ENCODE measurements at places on chromosomes 4 and X.

DNA sequence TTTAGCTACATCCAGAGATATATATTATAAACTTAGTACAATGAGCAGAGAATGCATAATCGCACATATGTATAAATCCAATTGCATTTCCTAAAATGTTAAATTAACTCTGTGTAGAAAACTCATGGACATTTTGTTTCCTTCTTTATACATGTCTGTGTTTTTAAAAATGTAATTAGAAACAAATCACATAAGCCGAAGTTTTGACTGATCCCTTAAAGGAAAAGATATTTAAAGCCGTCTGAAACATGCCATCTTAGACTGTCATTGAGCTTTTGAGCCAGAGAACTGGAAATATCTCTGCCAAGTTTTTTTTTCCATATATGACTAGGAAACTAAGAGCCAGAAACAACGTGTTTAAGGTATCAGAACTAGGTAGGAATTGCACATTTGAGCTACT lies 107.0 kb downstream of the ARAP2 start:
- no peak for DNase-seq

DNA sequence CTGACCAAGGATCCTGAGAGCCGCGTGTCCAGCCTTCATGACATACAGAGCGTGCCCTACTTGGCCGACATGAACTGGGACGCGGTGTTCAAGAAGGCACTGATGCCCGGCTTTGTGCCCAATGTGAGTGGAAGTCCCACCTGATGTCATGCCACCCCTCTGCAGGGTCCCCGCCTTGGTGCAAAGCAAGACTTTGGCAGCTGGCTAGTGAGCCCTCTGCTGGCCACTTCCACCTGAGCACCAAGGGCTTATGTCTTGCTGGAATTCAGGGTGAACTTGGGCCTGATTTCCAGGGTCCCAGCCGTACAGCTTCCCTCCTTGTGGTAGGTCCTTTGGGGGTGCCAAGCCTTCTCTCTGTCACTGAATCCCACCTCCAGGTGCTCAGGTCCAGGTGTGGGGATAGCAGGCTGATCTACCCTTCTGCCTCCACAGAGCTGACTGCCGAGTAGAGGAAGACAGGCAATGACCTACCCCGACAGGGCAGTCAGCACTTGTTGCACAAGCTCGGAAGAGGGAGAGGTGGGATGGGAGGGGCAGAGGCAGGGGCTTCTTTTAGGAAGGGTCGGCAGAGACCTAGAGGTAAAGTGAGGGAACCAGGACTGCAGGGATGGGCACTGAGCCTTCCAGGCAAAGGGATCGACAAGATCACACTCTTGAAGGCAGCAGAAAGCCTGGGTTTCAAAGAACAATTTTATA lies 248.1 kb downstream of the EVC2 start:
- peak; percentile 57 for DNase-seq

GRCh38 chrX:154515966-154516655 lies at the start of gene FAM3A:
Gene FAM3A, minus strand, starts transcription at chrX:154516232. Its CDS starts 460 bp downstream, at chrX:154515772.
- DNase-seq: peak; percentile 90

GRCh38 chrX:110241816-110242215 lies 76.1 kb downstream of the AMMECR1 start:
- no peak for DNase-seq

GRCh38 chrX:131762802-131763234 lies 218.9 kb downstream of the OR13H1 start:
- no peak for DNase-seq

- DNase-seq: no peak
Measured at GRCh38 chr4:14608630-14609029, 393.7 kb upstream of the CPEB2 start.

DNA sequence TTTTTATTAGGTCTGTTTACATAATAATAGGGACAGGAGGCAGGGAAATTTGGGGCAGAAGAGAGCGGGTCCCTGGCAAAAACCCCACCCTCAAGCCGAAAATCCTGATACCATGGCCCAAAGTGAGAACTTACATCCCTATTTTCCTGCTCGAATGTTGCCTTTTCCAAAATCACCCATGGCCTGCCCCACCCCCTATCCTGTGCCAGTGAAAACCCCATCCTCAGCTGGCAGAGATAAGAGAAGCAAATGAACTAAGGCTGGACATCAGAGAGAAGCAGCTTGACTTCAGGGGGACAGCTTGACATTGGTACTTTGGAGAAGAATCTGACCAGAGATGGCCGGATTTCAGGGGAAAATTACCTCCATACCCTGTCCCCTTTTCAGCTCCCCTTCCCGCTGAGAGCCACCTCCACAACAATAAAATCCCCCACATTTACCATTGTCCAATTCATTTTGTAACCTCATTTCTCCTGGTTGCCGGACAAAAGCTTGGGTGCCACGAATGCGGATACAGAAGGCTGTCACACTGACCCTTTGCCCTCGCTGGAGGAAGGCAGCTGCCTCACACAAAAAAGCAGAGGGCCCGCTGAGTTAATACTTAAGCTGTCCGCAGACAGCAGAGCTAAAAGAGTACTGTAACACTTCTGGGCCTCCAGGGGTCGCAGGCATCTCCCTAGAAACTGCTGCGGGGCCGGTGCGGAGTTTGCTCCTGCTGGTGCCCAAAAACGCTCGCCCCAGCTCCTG lies 196.2 kb downstream of the SNCA start:
- peak; percentile 62 for DNase-seq

GRCh38 chr4:176277162-176277904 lies 8.3 kb upstream of the ASB5 start:
- DNase-seq: peak; percentile 65

DNA sequence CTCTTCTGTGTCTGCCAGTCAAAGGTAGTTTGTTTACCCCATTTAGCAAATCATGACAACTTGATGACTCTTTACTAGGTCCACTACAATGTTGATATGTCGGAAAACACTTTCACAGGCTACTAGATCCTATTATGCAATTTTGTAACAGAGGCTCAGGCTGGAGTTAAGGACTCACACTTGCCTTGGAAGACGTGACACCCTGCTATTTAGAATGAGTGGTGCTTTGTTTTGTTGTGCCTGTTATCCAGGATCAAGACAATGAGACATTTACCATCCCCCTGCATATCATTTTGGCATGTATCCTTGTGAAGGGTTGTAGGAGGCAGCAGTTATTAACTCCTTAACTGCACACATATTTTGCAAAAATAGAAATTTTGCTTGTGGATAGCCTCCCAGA lies 263.7 kb downstream of the IL1RAPL1 start:
- DNase-seq: no peak

DNA sequence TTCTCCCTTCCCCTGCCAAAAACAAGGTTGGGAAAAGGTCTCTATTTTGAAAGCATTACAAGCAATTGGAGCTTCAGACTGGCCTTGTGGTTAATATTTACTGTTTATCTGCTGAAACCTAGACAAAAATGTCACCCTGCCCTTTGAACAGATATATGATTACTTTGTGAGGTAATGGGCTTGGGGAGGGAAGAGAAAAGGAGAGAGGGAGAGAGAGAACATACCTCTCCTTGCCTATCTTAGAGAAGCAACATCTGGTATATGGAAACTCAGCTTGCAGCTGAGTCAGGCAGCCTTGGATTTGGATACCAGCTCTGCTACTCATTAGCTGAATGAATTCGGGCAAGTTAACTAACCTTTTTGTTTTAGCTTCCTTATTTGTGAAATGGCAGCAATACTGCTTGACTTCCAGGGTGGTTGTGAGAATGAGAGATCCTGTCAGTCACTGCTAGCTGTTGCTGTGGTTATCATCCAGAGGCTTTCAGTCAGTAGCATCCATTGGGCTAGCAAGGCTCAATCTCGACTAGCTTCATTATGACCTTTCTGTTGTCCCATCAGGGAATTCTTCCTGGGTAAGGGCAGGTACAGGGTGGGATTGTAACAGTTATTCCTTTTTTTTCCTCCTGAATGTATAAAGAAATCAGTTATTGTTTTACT lies 41.1 kb downstream of the ZFX start:
- peak; percentile 7 for DNase-seq

DNA sequence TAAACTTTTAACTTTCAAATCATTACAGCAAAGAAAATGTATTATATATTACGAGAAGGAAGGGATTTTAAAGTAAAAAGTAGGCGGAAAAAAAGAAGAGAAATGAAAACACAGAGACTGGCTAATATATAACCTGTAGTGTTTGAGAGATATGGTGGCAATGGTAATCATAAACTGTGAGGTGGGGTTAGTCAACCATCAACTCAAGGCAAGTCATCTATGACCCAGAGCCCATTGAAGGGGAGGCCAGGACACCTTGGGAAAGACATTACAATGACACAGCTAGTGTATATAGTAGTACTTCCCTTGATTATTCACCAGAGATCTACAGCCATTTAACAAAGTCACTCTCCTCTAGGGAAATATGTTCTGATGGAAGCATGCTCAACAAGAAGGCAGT lies 423.9 kb upstream of the PITX2 start:
- DNase-seq: no peak

DNA sequence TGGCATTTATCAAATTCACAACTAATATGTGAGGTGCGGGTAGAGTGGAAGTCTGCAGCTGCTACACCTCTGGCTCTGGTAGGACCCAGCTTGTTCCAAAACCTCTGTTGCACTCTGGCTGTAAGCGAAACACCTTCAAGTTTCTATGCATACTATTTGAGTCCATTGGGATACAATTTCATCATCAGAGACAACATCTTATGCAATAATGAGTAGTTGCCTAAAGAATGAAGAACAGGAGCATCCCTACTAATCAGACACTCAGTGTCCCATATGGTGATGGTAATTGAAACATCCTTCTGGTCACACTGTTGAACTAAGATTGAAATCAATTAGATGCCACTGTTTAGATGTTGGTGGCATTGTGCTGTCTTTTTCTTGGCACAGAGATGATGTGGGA lies 178.4 kb downstream of the MGST2 start:
- no peak for DNase-seq

GRCh38 chrX:37726346-37726745 lies 40.8 kb downstream of the XK start:
- DNase-seq: no peak

- no peak for DNase-seq
Measured at GRCh38 chr4:161404346-161405110, 759.3 kb downstream of the FSTL5 start.

GRCh38 chr4:113901994-113902787 lies 77.3 kb downstream of the ARSJ start:
- no peak for DNase-seq

DNA sequence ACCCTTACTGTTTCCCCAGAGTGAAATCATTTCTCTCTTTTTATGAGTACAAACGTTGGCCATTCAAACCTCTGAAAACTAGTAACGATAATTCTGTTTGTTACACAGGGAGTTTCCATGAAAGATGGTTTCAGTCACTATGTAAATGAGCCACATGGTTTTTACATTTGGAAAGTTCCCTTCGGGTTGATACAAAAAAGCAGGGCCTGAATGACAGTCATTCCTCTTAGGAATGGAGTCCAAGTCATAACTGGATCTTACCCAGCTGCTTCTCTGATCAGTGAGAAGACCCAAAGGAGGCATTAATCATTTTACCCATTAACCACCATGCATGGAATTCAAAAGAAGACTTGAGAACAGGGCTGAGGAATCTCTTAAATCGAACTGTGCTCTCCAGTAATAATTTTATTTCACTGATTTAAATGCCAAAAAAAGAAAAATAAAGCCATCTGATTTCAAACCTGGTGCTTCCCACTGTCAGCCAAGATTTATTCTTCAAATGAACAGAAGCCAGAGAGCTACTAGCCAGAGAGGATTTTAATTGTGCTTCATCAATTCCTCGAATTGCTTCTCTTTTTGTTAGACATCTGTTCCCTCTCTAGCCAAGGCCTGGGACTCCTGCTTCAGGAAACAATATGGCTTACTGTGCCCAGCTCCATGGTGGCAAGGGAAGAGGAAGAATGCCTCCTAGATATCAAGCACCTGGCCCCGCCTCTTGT lies 3.2 kb downstream of the SOWAHB start:
- no peak for DNase-seq

DNA sequence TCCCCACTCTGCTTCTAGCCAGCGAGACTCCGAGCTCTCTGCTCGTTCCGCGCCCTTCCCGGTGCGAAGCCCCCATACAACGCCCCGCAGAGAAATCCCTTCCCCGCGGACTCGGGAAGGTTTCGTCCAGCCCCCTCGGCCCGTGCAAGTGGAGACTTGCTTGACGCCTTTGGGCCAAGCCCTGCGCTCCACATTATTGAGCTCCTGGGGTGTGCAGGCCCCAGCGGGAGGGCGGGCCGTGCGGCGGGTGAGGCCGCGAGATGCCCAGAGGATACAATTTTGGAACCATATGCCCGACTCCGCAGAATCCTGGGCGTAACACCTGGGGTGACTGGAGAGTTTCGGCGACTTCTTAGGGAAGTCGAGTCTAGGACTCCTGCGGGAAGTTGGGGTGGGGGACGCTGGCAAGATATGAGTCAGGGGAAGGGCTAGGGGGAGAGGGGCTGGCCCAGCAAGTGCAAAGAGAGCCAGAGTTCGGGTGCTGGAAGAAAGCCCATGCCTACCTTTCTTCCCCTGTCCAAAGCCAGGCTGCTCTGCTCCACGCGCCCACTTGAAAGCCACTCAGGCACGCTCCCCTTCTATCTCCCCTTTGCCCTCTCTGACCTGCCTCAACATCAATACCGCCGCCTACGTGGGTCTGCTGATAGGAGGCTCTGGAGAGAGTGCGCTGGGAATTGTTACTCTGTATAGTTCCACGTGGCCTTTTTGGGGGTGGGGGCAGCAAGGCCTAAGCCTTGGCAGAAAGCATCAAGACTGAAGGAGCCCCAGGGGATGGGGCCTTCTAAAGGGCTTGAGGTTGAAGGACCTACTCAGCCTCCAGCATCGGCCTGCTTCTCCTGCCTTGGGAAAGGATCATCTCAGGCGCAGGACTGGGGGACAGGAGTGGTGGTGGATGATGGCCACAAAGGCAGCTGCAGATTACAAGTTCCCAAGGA lies 1.2 kb upstream of the ELF4 start:
- DNase-seq: peak; percentile 10

- DNase-seq: no peak
Measured at GRCh38 chr4:183356931-183357675, 34.9 kb upstream of the CLDN24 start.

DNA sequence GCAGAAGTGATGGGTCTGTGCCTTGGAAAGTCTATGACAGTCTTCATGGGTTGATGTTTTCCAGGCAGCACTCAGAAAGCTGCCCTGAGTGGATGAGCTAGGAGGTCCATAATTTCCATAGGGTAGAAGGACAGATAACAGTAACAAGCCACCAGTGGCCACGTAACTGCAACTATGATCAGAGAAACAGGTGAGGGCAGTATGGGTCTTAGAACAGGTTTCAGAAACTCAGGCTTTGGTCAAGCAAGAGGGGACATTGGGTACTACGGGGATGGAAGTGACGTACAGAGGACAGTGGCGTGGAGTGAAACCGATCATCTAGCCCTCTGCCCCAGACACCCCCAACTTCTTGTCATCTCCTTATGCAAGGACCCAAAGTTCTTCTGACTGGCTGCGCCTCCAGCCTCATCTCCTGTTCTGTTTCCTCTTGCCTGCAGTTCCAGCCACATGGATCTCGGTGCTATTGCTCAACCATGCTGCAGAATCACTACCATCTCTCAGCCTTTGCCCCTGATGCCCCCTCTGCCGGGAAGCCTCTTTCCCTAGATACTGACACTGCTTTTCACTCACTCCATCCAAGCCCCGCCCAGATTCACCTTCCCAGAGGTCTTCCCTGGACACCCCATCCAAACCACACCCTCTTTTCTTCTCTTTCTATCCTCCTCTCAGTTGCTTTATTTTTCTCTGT lies 123.4 kb downstream of the MFAP3L start:
- DNase-seq: no peak

Measured in hematopoietic multipotent progenitor cell treated with erythropoietin and hydrocortisone succinate and interleukin-3 and kit ligand, for 6 days (in vitro differentiated cells).